ENCODE measurements at places on chromosomes 2 and 18.

- no peak for DNase-seq
Observed at GRCh38 chr18:67583621-67584020, 67.1 kb upstream of the DSEL start.

GRCh38 chr2:224944707-224945547, 97.3 kb downstream of the DOCK10 start:
- DNase-seq = no peak

DNA sequence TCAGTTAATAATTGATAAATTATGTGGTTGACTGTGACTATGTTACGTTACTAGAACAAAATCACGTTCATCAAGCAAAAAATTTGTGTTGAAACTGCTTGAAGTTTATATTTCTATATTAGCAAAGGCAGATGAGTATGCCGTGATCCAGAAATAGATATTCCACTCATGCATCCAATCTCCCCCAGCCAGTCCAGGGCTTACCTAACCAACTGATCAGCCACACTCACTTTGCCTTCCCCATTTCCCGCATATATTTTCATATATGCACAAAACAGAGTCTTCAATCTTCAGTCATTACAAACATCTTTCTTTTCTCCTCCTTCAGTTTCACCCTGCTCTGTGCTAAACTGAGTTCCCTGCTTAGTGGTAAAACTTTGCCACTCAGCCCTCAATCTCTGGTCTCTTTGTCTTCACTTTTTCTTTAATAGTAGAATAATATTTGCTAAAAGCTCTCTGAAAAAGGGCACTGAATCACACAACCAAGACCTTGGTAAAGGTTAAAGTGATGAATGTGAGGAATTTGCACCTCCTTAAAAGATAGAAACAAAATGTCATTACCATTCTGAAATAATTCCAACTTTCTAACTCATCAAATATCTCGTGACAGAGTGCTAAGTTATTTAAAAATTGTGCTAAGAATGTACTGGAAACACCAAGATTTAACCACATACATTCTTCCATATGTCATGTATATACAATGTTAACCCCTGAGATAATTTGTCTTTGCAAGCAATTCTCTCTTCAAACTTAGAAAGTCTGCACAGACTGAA, 893.2 kb upstream of the CRIM1 start:
- no peak for DNase-seq

DNA sequence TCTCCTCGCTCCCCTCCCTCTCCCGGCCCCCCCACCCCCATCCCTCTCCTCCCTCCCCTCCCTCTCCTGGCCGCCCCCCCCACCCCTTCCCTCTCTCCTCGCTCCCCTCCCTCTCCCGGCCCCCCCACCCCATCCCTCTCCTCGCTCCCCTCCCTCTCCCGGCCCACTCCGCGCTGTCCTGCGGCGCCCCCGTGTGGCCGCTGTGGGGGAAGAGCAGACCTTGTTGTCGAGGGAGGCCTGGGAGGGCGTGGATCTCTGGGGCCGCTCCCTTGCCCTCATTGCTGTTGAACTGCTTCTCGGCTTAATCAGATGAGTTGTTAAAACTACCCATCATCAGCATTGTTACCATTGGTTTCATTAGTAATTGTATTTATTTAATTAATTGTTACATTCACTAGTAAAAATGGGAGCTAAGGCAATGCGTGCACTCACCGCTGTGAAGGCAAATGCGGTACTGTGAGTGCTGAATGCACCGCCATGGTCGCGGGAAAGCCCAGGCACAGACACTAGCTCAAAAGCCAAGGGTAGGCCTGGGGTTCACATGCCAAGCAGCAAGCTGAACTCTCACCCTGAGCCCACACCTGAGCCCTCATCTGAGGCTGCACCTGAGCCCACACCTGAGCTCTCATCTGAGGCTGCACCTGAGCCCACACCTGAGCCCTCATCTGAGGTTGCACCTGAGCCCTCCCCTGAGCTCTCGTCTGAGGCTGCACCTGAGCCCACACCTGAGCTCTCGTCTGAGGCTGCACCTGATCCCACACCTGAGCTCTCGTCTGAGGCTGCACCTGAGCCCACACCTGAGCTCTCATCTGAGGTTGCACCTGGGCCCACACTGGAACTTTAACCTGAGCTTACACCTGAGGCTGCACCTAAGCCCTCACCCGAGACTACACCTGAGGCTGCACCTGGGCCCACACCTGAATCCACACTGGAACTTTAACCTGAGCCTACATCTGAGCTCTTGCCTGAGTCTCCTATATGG, 8.8 kb downstream of the RTP5 start:
- no peak for DNase-seq

- DNase-seq = no peak
Observed at GRCh38 chr2:149180226-149180875, 141.9 kb downstream of the LYPD6B start.

GRCh38 chr18:31302991-31303390, 15.0 kb upstream of the DSG1 start:
- DNase-seq = no peak

- no peak for DNase-seq
Observed at GRCh38 chr2:102143450-102143985, 972 bp downstream of the IL1R1 start.

GRCh38 chr2:147663153-147663961, 181.5 kb upstream of the ACVR2A start:
- DNase-seq = no peak

DNA sequence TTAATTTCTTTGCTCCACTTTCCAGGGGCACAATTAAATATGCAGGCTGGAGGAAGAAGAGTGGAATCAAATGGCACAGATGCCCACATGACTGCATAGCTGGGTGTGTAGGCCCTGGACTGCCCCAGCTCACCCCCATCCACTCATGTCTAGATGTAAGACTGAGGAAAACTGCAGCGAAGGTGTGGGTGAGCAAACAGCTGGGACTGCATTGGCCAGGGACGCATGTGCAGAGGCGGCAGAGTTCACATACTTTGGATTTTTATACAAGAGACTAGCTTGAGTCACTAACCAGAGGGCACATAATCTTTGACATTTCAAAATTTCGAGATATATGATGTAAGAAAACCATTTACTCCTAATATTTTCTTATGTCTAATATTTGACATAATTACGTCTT, 60.1 kb downstream of the SPIRE1 start:
- DNase-seq = no peak

DNA sequence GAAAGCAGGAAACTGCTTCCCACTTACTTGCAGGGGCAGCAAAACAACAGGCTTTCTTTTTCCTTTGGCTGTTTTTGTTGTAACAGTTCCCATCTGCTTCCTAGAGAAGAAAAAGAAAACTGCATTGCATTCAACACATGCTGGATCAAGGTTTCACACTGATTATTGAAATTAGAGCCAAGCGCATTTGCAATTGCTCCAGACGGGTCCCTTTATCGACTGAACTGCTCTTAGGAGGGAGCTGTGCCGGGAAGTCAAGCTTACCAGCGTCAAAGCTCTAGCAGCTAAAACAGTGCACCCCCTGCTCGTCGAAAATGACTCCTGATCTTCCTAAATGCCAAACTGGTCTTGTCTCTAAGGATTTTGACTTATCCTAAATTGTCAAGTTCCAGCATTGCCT, 164.0 kb upstream of the SESTD1 start:
- DNase-seq = no peak

DNA sequence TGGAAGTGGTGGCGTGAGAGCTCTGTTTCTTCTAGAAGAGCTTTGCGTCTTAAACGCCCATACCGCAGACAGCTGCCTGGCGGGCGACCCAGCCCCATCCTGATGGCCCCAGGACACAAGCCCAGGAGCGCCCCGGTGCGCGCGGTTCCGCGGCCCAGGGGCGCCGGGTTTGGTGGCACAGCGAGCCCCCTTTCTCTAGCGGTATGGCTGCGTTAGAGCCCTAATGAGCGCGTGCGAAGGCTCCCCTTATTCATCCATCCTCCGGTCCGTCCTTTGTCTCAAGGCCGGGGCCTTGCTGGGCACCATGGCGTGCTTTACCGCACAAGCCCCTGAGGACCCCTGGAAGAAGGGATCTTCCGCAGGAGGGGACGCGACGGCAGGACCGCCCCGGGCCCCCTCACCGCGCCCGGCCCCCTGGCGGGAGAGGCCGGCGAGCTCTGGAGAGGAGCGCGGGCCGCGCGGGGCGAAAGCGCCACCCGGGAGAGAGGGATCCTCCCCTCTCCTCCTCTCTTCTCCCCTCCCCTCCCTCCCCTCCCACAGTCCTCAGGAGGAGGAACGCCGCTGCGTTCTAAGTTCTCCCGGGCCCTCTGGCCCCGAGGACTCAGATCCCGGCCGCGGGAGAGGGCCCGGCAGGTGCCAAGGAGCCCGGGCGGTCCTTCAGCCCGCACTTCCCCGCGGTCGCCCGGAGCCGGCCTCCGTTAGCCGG, 626 bp upstream of the SLC1A4 start:
- no peak for DNase-seq

- no peak for DNase-seq
Observed at GRCh38 chr2:61182059-61182383, 20.0 kb downstream of the C2orf74 start.

- no peak for DNase-seq
Observed at GRCh38 chr18:57455576-57456129, 20.5 kb downstream of the ONECUT2 start.

GRCh38 chr2:215354771-215355695, 43.2 kb downstream of the ATIC start:
- no peak for DNase-seq

GRCh38 chr2:68423966-68424650, 43.0 kb downstream of the FBXO48 start:
- DNase-seq = no peak
